KBM-7 (cell line): ENCODE measurements at places on chromosomes 12 and 14.
A peak's percentile ranks its signal among the peaks of the same experiment; 100 is the strongest.

DNA sequence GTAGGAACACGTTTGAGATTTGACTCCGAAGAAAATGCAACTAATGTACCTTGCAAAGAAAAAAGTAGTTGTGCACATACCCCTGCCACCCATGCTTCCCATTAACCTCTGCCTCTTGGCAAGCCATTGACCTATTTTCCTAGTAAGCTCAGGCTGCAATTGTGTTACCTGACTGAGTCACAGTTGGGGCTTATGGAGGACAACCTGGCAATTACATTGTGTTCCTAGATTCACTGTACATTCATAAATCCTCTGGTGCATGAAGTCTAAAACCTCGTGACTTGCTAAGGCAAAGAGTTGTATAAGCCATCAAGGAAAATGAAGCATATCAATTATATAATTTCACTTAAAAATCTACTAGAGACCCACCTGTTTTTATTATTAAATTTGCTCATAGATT, 62.0 kb upstream of the DUSP6 start:
- DNase-seq, result no peak

GRCh38 chr12:71610031-71610795, 53.4 kb downstream of the ZFC3H1 start:
- peak; percentile 72 for DNase-seq

DNA sequence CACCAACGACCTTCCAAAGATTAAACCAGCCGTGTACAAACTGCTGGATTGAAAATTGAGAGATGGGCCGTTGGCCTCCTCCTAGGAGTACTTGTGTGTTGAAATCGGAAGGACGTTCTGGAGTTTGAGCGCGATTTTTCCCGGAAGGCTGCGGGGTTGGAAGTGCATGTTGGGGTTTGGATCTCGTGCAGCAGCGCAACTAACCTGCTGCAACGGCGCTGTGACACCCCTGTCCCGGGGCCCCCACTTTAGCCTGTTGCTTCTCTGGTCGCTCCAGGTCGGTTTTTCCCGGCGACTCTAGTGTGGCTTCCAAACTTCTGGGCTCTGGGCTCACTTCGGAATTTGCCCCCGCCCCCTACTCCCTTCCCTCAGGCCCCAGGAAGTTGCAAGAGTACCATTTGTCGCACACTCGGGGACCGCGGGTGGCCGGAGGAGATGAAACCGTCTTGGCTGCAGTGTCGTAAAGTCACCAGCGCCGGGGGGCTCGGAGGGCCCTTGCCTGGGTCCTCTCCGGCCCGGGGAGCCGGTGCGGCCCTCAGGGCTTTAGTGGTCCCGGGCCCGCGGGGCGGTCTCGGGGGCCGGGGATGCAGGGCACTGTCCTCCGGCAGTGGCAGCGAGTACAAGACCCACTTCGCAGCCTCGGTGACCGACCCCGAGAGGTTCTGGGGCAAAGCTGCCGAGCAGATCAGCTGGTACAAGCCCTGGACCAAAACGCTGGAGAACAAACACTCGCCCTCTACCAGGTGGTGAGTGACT, at the start of gene ACSS3:
TSS of gene ACSS3 (plus strand) at position 394 of the 756 bp plus-strand sequence. CDS start at position 436, 42 bp downstream.
- DNase-seq, result no peak

- no peak for DNase-seq
These were observed 111.6 kb upstream of the PZP start for GRCh38 chr12:9319842-9320173.

DNA sequence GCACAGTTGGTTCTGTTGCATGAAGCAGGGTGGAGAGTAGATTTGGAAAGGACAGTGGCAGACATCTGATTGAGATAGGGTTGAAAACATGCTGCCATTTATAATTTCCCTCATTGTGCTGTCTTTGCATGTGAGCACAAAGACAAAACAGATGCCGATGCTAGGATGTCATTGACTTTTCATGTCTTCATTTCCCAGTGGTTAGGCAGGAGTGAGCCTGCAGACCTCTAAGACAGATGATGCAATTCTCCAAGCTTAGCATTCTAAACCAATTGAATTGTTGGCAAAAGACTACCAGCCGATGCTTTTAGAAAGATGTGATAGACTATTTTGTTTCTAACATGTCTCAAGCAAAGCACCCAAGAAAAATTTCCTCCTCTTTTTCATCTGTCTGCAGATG, 37.1 kb upstream of the PELI2 start:
- DNase-seq, result no peak

DNA sequence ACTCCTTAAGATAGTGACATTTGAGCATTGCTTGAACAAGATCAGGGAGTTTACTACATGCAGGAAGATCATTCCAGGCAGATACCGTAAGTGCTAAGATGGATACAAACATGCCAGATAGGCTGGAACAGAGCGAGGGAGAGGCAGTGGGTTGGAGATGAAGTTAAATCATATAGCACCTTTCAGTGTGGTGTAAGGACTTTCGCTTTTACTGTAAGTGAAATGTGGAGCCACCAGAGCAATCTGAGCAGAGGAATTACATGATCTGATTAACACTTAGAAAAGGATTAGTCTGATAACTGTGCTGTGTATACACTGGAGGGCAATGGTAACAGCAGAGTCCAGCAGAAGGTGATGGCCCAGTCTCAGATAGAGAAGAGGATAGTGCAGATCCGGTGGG, 163.0 kb upstream of the SSTR1 start:
- DNase-seq, result no peak

GRCh38 chr12:121248622-121249021, 38.7 kb downstream of the P2RX4 start:
- no peak for DNase-seq

GRCh38 chr12:53768976-53769375, 17.2 kb upstream of the CISTR start:
- no peak for DNase-seq

- no peak for DNase-seq
These were observed 3.3 kb upstream of the APPL2 start for GRCh38 chr12:105239304-105239703.

- DNase-seq, result no peak
These were observed 32.0 kb upstream of the CFAP54 start for GRCh38 chr12:96457191-96457930.

GRCh38 chr12:49974677-49975317, 2.0 kb downstream of the AQP6 start:
- no peak for DNase-seq

GRCh38 chr12:1977588-1977987, 26.7 kb downstream of the DCP1B start:
- DNase-seq, result no peak

GRCh38 chr12:19263672-19264071, 134.1 kb downstream of the PLEKHA5 start:
- no peak for DNase-seq

- no peak for DNase-seq
These were observed 1.5 kb downstream of the SLC7A8 start for GRCh38 chr14:23181946-23182345.

DNA sequence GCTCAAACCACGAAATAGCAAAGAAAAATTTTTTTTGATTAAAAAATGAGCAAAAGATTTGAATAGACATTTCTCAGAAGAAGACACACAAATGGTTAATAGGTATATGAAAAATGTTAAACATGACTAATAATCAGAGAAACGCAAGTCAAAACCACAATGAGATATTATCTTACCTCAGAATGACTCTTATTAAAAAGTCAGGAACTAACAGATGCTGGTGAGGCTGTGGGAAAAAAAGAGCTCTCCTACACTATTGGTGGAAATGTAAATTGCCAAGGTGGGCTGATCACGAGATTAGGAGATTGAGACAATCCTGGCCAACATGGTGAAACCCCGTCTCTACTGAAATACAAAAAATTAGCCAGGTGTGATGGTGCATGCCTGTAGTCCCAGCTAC, 315.5 kb upstream of the FLRT2 start:
- no peak for DNase-seq

GRCh38 chr14:36471431-36471830, 48.6 kb downstream of the NKX2-1 start:
- no peak for DNase-seq

DNA sequence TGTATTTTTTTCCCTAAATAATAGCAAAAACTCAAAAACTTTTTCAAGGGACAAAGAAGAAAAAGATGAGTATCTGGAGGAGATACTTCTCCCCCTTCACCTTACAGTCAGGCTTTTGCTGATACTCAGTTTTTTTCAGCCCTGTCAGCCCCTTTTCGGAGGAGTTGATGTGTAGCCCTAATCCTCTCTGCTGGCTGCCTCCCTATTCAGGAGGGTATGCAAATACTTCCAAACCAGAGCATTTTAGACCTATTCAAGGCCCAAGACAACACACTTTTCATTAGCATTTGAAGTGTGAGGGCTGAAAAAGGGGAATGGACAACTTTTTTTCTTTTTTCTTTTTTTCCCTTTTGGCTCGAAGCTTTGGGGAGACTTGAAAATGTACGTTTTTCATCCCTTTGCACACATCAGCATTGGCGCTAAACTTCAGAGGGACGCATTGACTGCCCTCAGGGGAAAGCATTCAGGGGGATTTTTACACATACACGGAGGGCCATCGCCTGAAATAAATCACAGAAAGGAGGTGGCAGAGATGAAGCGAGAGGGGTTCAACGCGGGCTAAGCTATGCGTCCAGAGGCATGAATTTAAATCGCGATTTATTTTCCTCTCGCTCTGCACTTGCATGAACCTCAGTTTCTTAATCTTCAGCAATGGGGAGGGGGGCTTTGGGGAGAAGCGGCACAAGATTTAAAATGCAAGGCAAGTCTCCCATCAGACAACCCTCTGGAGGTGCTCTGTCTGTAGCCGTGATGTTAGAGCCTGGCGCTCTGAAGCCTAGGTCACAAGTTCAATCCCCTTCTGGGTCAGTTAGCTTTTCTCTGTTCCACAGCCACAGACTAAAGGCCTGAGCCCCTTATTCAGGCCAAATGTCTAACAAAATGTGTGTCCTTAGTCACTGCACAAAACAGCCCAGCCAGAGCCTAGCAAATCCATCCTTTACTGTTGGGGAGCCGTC, 86.3 kb downstream of the ASCL1 start:
- no peak for DNase-seq

- DNase-seq, result no peak
These were observed 72.1 kb downstream of the SPRING1 start for GRCh38 chr12:116665666-116666304.

DNA sequence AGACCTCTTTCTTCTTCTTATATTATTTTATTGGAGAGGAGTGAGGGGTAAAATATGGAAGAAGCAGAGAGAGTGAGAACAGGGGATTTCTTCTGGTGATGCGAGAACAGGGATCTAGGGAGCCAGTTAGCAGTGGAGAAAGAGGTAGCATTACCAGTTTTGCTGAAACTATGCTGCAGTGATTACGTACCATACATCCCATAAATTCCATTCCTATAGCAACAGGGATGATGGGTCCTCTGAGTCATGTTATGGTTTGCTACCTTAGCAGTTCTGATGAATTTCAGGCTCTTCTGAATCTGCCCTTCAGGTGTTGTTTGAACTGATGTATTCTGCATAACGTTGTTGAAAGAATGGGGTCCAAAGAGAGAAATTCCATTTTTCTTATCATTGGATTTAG, 625.4 kb upstream of the LRFN5 start:
- DNase-seq, result no peak

DNA sequence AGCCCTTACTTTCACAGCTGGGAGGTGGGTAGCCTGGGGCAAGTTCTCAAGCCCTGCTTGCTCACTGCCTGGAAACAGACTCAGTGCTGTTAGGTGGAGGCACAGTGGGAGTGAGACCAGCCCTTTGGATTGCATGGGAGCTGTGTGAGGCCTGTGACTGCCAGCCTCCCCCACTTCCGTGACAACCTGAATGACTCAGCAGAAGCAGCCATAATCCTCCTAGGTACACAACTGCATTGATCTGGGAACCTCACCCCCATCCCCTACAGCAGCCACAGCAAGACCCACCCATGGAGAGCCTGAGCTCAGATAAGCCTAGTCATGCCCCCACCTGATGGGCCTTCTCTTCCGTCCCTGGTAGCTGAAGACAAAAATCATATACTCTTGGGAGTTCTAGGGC, 26.4 kb downstream of the ALG10 start:
- no peak for DNase-seq

- peak; percentile 88 for DNase-seq
These were observed 13.2 kb upstream of the ARF6 start for GRCh38 chr14:49879646-49880204.

GRCh38 chr12:124162151-124163110, 132.5 kb upstream of the RFLNA start:
- DNase-seq, result no peak

- DNase-seq, result no peak
These were observed 98.6 kb downstream of the ARF6 start for GRCh38 chr14:49991491-49991890.

DNA sequence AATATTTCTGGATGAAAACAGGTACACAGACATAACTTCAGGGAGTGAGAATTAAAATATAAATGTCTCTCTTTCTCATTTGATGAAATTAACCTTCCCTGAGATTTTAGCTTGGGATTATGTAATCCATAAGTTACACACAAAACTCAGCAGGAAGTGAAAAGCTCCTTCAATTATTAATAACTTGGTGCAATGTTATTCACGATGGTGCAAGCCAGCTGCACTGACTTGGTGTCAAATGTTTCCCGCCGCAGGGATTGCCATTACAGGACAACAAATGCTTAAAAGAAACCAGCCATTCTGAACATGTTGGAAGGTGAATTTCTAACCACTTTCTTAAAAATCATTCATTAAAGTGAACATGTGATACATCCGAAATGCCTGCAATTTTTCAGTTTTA, 250.4 kb downstream of the FOXN3 start:
- no peak for DNase-seq

GRCh38 chr12:102095677-102096263, 24.1 kb downstream of the NUP37 start:
- DNase-seq, result peak; percentile 40

- DNase-seq, result no peak
These were observed 122.2 kb downstream of the PDZRN4 start for GRCh38 chr12:41310367-41310766.

- DNase-seq, result peak; percentile 5
These were observed 396 bp downstream of the FERMT2 start for GRCh38 chr14:52950410-52950897.

DNA sequence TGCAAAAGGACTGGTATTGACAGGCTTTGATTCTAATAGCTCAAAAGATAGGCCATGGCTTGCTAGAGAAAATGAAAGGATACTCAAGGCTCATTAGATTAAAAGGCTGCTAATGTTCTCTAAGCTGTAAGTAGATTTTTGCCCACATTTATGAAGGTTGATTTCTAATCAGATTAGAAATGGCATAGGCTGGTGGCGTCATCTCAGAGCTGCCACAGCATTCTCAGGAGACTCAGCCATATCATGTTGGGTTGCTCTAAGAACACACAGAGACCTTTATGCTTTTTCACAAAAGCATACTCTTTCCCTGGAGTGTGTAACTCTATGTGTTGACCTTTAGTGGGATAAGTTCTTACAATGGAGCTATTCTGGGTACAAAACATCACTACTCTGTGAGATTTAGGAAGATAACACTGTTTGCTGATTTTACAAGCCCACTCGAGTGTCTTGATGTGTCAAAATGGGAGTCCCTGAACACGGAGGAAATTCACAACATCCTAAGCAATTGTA, 576.0 kb downstream of the NRXN3 start:
- no peak for DNase-seq

DNA sequence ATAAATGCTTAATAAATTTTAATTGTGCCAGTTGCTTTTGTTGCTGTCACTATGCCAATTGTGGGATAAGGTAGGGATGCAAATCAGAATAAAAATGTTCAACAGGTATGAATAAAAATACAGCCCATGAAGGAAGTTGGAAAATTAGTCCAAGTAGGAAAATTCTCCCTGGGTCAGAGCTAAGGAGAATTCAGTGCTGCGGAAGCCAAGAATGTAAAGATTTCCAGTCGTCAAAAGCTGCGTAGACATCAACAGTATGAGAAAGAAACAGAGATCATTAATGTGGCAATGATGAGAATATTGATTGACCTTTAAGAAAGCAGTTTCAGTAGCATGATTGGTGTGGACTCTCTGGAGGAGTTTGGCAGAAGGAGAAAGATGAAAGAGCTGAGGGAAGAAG, 87.9 kb downstream of the PLEKHA5 start:
- no peak for DNase-seq
